Foreskin fibroblast (primary cell): ENCODE measurements at places on chromosomes 2 and 18.

DNA sequence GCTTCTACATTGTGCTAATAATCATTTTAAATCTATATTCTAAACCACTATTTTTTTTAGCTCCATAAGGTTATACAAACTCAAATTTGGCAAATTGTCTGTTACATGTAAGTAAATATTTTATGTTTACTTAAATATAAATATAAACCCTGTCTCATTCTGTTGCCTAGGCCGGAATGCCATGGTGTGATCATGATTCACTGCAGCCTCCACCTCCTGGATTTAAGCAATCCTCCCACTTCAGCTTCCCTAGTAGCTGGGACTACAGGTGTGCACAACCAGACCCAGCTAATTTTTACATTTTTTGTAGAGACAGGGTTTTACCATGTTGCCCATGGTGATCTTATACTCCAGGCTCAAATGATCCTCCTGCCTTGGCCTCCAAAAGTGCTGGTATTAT, 124.7 kb downstream of the MEIS1 start:
- no peak for DNase-seq

DNA sequence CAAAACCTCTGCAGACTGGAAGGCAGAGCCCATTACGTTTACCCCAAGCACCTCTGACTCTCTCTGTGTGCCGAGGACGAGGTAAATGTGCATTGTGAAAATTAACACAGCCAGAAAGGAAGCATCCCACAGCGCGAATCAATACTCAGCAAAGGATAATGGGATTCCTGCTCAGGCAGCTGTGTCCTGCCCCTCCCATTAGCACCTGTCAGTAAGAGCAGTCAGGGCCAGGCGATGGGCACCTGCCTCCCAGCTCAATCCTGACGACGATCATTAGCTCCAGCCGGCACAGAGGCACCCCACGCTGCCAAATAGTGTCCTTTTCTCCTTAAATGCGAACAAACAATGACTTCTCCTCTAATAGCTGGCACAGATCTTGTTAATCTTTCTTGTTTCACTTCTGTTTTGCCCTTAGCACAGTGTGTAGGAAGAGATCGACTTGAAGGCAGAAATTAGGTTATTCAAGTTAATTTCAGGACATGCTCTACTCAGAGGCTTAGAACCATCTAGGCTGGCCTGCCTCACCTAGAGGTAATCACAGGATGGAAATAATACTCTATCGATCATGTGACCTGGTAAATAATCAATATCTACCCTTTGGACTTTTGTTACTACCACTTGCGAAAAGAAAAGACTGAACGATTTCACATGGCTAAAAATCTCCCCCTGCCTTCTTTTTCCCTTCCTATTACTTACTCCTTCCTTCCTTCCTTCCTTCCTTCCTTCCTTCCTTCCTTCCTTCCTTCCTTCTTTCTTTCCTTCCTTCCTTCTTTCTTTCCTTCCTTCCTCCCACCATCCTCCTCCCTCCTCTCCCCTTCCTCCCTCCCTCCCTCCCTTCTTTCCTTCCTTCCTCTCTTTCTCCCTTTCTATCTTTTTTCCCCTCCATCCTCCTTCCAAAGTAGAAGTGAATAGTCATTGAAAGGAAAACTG, 487.9 kb upstream of the ID2 start:
- no peak for DNase-seq

DNA sequence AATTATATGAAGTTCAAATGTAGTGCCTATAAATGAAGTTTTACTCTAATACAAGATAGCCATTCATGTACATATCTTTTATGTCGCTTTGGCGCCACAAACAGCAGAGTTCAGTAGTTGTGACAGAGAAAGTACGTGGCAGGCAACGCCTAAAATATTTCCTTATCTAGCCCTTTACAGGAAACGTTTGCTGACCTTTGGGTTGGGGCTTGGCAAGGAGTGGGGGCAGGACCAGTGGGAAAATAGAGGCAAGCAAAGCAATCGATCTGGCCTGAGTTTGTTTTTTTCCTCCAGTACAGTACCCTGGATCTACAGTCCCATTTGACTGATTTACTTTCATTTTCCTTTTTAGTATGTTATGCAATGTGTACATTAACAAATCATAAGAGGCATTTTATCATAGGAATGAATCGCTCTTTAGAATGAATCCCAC, 13.1 kb downstream of the CCDC68 start:
- DNase-seq, result no peak

GRCh38 chr2:157785866-157786662, 90.1 kb downstream of the ACVR1 start:
- DNase-seq, result peak; percentile 78

- peak; percentile 68 for DNase-seq
These were observed 111.7 kb downstream of the CDH2 start for GRCh38 chr18:28065031-28065792.

- DNase-seq, result peak; percentile 91
These were observed 31.7 kb downstream of the LPIN2 start for GRCh38 chr18:2981212-2981728.

GRCh38 chr18:2536493-2536892, 34.8 kb downstream of the METTL4 start:
- peak; percentile 78 for DNase-seq

DNA sequence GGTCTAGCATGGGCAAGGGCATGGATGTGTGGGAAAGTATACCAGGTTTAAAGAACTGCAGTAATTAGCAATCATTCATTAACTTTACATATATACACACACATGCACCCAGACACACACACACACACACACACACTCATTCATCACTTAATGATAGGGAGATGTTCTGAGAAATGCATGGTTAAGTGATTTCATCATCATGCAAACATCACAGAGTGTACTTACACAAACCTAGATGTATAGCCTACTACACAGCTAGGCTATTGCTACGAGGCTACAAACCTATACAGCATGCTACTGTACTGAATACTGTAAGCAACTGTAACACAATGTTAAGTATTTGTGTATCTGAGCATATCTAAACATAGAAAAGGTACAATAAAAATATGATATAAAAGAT, 83.6 kb downstream of the COLEC12 start:
- DNase-seq, result no peak

- peak; percentile 86 for DNase-seq
These were observed 77.8 kb upstream of the SETBP1 start for GRCh38 chr18:44602845-44603244.

- peak; percentile 50 for DNase-seq
These were observed 4.0 kb upstream of the CKAP2L start for GRCh38 chr2:112768432-112768831.

DNA sequence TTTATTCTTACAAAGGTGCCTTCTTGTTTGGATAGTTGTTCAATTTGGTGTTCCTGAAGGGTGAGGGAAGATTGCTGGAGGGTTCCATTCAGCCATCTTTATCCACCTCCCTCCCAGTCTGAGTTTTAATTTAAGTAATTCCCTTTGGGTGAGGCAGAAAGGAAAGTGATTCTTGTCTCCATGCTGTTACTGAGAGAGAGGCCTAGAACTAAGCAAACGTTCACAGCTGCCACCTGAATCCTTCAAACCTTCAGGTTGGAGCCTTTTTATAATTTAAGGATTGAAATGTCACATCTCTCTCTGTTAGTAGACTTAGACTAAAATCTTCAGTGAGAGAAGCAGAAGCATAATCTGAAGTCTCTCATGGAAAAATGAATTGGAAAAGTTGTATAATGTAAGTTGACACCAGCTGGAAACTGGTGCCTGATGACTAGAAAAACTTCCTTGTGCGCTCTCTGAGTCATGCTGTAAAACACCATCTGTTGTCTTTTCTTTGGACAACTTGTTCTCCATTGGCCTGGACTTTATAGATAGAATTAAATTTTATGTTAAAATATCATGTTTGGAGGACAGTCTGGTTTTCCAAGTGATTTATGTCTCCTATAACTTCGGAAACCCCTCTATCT, 14.6 kb downstream of the STRADB start:
- peak; percentile 80 for DNase-seq

DNA sequence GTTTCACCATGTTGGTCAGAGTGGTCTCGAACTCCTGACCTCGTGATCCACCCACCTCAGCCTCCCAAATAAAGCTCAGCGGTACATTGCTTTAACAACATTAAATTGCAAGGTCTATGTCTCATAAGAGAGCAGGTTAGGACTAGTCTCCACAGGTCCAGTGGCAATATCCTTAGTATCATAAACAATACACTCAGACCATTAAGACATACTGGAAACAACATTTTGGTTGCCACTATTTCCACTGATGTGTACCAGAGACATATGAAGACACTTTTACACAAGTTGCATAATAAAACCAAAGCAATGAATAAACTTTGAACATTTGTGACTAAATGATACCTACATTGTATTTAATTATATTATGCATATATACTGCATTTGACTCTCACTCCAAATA, 1130.0 kb downstream of the TSN start:
- no peak for DNase-seq

DNA sequence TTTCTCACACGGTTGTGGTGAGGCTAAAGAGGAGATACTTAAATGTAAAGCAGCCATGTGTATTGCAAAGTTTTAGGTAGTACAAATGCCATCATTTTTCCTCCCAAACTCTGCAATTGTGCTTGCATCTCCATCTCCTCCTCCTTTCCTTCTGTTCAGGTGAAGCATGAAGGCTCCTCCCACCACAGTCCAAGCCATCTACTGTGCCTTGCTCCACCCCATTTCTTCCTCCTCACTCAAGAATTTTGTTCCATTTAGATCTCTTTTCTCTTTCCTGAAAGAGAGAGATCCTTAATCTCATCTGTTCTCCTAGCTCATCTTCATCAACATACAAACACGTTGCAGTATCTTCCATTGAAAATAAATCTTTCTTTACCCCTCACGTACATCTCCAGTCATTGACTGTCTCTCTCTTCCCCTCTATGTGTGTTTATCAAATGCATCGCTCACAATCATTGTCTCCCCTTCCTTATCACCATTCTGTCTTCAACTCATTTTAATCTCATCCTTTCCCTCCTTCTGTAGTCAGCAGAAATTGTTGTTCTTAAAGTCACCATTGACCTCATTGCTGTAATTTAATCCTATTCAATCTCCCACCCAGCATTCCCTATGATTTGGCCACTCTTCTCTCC, 392.1 kb downstream of the RAD51AP2 start:
- DNase-seq, result no peak

DNA sequence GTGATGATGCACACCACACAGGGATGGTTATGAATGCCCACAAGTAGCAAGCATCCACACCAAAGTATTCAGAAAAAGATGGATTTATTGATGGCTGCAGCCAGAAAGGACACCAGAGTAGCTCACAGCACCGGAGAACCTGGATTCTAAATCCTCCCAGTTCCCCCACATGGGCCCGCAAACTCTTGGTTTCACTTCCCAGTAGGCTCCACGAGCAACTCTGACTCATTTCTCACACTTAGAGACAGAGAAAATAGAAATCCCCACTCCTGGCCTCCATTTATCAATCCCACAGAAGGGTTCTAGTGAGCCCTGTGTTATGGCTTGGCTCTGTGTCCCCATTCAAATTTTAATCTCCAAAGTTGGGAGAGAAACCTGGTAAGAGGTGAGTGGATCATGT, 426.7 kb upstream of the MYT1L start:
- DNase-seq, result no peak

- DNase-seq, result no peak
These were observed 31.3 kb upstream of the SLC25A52 start for GRCh38 chr18:31791817-31792579.

GRCh38 chr2:233853883-233854240, 473 bp downstream of the HJURP start:
- no peak for DNase-seq

GRCh38 chr18:12276736-12277554, 22.8 kb downstream of the CIDEA start:
- no peak for DNase-seq

DNA sequence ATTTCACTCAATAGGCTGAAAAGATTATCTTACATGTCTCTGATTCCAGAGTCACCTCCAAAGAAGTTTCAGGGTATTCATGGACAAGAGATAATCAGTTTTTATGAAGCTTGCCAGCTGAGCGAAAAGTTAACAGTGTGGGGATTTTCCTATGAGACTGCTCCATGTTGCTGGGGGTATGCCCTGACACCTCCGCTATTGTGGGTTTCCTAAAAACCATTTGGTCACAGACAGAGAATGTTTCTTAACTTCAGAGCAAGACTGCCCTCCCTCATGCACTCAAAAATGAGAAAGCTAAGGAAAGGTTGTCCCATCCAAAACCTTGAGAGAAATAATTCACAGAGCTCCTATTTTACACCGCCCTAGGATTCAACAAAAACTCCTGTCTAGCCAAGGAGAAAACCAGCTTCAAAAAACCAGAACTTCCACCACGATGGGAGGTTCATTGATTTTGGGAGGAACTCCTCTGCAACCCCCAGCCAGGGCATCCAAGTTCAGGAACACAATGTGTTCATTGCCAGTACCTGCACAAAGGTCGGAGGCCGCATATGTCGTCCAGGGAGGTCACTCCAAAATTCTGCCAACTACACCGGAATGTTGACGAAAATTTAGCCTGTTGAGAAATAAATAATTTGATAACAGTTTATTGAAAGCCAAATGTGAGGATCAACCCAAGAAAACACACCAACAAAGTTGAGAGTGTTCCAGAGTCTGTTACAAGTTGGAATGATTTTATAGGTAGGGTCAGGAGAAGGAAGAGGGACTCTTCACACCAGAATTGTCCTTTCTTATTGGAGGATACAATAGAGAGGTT, 104.3 kb downstream of the SP100 start:
- DNase-seq, result no peak

GRCh38 chr2:24337890-24338289, 22.4 kb downstream of the ITSN2 start:
- DNase-seq, result no peak

DNA sequence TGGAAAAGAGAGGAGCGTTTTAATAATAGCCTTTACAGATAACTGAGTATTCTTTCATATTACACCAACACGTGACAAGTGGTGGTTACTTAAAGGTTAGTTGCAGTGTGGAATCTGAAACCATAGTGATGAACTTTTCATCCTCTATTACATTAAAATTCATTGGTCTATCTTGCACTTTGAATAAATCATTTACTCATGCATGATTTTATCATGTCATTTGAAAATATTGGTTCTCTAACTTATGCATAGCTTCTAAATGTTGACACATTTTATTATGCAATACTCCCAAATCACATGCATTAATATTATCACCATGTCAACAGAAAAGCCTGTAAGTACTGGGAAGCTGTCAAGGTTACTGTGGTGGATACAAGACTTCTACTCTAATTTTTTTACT, 1432.2 kb downstream of the LRP1B start:
- no peak for DNase-seq

DNA sequence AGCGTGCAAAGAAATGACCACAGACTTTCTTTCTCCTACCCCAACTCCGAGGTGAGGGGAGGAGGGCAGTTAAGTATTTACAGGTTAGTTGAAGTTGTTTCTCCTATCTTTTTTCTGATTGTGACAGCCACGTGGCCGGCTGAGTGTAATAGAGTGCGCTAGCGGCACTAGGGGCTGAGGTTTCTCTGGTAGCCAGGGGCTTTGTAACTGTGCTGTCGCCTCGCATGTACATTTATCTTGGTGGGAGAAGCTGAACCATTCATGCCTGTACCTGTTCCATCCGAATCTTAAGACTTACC, 214.1 kb upstream of the STON1 start:
- no peak for DNase-seq

DNA sequence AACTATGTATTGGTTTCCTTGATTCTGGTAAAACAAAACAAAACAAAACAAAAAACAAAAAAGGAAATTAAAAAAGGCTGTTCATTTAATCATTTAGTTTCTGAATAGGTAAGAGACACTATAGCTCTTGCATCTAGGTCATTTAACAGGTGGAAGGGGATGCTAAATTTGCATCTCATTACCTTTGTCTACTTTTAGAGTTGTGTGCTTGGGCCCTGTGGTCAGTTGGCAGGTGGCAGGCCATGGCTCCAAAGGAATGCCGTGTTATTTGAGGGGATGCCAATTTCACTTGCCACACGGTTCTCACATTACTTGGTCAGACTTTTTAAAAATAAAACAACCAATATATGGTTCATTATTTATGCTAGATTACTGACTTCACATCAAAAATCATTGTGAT, 9.2 kb downstream of the GALNT13 start:
- DNase-seq, result no peak
